ENCODE measurements at places on chromosomes 4 and X.

- DNase-seq = no peak
Observed at GRCh38 chr4:80419946-80420345, 84.4 kb downstream of the CFAP299 start.

DNA sequence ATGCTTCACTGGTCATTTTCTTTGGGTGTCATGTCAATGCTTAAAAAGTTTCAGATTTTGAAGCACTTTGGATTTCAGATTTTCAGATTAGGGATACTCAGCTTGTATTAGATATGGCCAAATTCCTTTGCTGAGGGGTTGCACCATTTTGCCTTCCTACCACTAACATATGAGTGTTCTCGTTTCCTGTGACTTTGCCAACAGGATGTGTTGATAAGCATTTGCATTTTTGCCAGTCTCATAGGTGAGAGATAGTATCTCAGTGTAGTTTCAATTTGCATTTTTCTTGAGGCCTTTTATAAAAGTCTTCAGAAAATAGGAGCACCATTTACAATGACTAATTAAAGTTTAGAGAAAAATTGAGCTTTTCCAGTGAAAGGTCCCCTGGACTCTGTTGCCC, 71.6 kb upstream of the CLCN4 start:
- DNase-seq = no peak

GRCh38 chr4:177960566-177960965, 518.3 kb upstream of the AGA start:
- DNase-seq = no peak

GRCh38 chr4:122914292-122914904, 8.0 kb downstream of the NUDT6 start:
- DNase-seq = peak; percentile 31

- no peak for DNase-seq
Observed at GRCh38 chr4:146310319-146311021, 96.1 kb downstream of the REELD1 start.

DNA sequence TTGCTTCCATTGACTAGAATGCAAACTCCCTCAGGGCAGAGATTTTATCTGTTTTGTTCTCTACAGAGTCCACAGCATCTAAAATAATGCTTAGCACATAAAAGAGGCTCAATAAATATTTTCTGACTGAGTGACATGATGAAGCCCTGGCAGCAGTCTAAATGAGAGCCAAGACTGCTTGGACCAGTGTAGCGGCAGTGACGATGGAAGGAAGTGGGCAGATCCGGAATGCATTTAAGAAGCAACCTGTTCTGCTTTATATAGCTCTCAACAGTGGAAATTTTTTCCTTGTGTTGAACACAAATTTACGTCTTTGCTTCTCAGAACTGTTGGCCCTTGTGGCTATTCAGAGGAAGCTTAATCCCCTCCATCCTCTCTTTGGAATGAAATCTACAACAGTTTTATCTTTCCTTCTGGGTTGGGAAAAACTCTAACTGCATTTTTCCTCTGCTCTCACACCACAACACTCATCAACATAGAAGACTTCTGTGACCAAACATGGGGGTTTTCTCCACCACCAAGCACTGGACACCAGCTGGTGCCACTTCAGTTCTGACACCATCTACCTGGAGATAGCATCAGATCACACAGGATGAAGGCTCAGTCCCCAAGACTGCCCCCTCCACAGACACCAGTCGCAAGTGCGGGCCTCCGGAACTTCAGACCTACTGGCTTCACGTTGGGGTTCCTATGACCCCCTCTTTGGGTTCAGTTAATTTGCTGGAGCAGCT, 7.0 kb upstream of the BEND4 start:
- DNase-seq = no peak

- DNase-seq = no peak
Observed at GRCh38 chrX:54294306-54294705, 63.5 kb downstream of the WNK3 start.

DNA sequence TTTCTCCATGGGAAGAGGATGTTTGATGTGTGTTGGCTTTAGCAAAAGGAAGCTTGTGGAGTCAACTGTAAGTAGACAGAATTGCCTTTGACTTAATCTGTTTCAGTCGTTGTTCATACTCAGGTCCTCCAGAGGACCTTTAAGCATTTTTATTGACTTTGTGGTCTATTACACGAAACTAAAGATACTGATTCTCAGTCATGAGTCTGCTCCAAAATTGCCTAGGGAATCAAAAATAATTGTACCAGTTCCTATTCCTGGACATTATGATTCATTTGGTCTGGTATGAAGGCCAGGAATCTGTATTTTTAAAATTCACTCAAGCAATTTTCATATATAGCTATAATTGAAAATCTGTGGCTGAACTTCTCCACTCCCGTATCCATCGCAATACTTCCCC, 38.6 kb downstream of the AR start:
- DNase-seq = no peak

DNA sequence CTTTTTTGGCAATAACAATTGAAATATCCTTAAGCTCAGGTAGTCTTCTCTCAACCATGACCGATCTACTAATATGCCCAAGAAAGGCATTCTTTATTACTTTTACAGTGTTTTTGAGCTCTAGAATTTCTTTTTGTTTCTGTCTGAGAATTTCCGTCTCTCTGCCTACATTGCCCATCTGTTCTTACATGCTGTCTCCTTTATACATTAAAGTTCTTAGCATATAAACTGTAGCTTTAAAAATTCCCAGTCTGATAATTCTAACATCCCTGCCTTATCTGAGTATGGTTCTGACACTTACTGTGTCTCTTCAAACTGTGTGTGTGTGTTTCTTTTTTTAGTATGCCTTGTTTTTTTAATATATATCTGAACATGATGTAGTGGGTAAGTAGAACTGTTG, 658.1 kb downstream of the GRID2 start:
- DNase-seq = no peak

All from GM03348 (cell line).